Caco-2 (cell line): ENCODE measurements at places on chromosomes 3 and 15.

- DNase-seq, result no peak
Observed at GRCh38 chr15:38696109-38696727, 131.6 kb upstream of the RASGRP1 start.

- no peak for DNase-seq
Observed at GRCh38 chr3:185865247-185865646, 40.4 kb upstream of the IGF2BP2 start.

GRCh38 chr15:51629612-51630011 is 7.0 kb upstream of the DMXL2 start:
- no peak for DNase-seq

DNA sequence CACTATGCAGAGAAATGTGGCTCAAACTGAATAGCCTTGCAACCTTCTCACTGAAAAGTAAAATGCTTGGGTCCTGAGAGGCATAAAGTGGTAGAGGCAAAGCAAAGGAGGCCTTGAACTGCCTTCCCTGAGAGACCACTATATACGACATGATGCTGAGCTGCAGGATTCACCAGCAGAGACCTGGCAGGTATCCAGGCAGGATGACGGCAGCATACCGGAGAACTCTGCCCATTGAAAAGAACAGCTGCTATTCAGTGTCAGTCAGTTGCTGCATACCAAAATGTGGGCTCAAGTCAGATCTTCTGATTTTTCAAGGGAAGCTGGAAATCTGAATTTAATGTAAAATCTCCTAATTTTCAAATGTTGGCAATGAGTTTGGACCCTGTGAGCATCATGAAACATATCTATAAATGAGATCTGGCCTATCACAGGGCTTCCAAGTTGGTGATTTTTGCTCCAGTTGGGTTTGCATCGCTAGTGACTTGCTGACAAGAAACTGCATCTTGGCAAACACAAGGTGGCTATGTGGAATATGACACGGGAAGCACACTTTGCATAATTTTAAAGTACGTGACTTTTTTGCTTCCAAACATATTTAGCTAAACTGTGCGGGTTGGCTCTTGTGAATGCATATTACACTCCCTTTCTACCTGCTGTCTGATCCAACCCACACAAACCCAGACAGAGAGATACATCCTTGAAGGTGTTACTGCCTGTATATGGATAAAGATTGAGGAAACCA is 529.0 kb downstream of the AGBL1 start:
- no peak for DNase-seq

GRCh38 chr15:53209396-53210042 is 419.4 kb upstream of the ONECUT1 start:
- DNase-seq, result no peak

DNA sequence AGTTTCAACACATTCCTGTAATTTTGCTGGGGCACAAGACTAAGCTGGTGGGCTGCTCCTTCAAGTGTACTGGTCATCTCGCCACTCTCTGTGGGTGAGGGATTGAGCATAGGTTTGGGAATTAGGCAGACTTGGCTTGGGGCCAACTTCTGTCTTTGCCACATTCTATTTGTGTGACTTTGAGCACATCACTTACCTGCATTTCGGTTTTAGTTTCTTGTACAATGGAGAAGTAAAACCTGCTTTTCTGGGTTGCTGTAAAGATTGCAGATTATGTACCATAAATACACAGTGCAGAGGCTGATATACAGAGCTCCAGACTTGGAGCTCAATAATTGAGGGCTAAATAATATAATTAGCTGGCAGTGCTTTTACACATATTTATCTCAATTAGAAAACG is 162.1 kb downstream of the C3orf38 start:
- no peak for DNase-seq

GRCh38 chr3:186938716-186939115 is 8.4 kb downstream of the ST6GAL1 start:
- DNase-seq, result no peak

GRCh38 chr15:44468709-44469385 is 41.4 kb downstream of the CTDSPL2 start:
- DNase-seq, result no peak

GRCh38 chr3:178520451-178520850 is 15.8 kb upstream of the KCNMB2 start:
- DNase-seq, result no peak

DNA sequence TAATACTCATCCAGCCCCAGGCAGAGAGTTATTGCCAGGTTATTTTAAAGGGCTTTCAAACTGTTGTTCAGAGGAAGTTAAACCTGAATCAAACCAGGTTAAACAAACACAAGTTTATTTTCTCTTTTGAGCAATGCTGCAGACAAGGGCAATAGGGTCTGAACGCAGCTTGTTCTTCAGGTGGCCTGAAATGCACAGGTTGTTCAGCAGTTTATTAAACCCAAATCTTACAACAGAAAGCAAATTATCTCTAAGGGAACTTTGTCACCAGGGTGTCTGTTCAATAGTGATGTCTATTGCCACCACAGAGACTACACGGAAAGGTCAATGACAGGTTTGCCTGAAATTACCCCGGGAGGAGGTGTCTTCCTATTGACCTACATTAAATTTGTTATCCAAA is 134.0 kb downstream of the IL5RA start:
- no peak for DNase-seq

DNA sequence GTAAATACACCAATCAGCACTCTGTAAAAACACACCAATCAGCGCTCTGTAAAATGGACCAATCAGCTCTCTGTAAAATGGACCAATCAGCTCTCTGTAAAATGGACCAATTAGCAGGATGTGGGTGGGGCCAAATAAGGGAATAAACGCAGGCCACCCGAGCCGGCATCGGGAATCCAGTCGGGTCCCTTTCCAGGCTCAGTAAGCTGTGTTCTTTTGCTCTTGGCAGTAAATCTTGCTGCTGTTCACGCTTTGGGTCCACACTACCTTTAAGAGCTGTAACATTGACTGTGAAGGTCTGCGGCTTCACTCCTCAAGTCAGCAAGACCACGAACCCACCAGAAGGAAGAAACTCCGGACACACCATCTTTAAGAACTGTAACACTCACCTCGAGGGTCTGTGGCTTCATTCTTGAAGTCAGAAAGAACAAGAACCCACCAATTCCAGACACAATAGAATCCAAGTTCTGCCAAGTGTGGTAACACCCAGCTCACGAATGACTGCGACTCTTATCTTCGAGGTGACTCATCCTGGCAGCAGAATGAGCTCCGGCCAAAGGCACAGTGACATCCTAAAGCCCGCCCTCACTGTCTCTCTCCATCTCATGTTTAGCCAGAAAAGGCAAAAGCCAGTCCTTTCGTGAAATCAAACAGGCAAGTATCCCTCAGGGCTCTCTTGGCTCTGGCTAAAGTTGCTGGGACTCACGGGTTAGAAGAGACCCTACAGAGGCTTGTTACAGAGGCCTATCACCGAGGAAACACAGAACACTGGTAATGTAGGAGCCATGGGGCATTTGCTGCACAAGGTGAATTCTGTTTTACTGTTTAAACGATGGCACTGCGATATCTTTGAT is 155.2 kb downstream of the FAM43A start:
- peak; percentile 16 for DNase-seq

- DNase-seq, result no peak
Observed at GRCh38 chr3:9613056-9613748, 36.1 kb upstream of the MTMR14 start.

DNA sequence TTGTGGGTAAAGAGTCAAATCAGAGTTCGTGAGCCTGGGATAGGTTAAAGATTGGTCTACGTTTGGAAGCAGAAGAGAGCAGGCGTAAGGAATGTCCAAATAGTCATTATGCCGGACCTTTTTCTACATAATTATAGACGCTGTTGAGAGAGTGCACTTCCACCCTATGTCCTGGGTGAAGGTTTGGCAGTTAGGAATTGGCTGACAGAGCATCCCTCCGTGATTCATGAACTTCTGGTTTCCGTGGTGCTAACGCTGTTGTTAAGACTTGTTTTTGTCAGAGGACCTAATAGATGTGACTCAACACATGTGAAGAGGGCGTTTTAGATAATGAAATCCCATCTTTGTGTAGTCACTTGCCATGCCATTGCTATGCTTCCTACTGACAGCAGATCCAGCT is 1.1 kb downstream of the EAF1 start:
- DNase-seq, result no peak

DNA sequence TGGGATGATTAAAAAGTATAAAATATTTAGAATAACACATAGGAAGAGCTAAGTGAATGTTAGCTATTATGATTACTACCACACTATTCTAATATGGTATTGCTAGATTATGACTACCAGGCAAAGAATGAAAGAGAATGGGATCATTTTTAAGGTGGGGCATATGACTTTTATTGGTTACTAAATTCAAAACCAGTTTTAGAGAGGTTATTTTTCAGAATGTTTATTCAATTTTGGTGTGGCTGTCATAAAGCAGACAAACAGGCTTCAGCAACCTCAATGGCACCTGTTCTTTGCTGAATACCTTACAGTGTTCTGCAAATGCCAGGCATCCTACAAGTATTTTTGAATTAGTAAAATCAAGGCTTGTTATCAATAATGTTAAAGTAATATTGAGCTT is 12.8 kb downstream of the SPTSSB start:
- no peak for DNase-seq

DNA sequence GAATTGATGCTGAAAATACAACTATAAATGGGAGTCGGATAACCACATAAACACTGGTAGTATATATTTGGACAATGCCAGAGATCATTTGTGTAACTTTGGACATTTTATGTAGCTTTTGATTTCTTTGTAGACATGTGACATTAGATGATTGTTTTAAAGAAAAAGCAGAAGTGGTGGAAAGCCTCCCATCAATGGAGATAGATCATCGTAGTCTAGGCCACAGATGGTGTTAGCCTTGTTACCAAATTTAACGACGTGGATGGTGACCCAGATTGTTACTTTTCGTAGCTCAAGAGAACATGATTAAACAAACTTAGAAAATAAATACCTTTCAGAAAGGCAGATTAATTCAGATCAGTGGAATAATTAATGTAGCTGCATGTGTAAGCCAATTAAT is 8.8 kb downstream of the CACNA1D start:
- no peak for DNase-seq

DNA sequence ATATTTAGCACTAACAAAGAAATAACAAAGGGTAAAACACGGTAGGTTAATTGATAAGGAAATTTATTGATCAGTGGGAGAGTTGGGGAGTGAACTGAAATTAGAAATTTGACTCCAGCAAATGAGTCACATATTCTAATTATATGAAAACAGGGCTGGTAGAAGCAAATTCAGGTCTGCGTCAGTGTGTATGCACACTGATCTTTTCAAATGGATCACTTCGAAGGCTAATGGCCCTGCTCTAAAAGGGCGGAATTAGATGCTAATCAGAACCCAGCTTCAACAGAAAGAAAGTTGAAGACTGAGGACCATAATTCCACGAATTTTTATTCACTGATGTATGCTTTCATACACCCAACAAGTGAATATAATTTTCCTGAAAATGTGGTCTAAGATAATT is 762.4 kb upstream of the DPPA4 start:
- DNase-seq, result no peak

GRCh38 chr3:42746455-42747450 is 26.3 kb downstream of the CCDC13 start:
- DNase-seq, result no peak
